ENCODE measurements at places on chromosomes 7 and 10.

- no peak for DNase-seq
These were observed 826 bp downstream of the CHPF2 start for GRCh38 chr7:151232917-151233701.

GRCh38 chr10:77548157-77548556 lies 89.5 kb downstream of the KCNMA1 start:
- DNase-seq, result no peak

DNA sequence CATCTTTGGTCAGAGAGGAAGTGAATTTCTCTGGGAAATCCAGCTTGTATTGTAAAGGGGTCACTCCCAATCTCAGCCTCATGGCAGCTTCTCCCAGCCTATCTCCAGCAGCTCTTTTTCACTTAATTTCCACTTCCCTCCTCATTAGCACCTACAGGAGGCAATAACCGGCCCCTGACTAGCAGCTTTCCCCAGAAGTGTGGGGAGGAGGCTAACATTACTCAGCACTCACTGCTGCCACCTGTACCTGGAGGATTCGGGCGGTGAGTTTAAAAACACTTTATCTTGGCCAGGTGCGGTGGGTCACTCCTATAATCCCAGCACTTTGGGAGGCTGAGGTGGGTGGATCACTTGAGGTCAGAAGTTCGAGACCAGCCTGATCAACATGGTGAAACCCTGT lies 3.8 kb downstream of the NODAL start:
- DNase-seq, result no peak

GRCh38 chr10:102398172-102399020 lies 2.9 kb downstream of the NFKB2 start:
- no peak for DNase-seq

DNA sequence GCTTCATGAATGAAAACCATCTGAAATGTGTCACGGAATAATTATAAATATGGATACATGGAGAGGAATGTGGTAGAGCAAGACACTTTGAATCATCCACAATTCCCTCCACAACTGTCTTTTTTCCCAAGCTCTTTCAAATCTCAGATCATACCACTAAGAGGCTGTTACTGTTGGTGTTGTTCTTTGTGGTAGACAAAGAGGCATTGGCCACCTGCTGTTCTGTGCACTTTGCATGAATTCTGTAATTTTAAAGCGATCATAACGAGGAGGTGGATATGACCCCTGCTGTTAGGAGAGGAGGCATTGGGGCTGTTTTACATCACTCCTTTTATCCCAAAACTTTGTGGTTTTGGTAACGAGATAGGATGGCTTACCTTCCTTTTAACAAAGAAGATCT lies 141.2 kb upstream of the KLF6 start:
- no peak for DNase-seq

GRCh38 chr7:119397156-119397555 lies 875.8 kb upstream of the KCND2 start:
- DNase-seq, result no peak

GRCh38 chr7:154255324-154255723 lies 203.1 kb downstream of the DPP6 start:
- DNase-seq, result no peak

DNA sequence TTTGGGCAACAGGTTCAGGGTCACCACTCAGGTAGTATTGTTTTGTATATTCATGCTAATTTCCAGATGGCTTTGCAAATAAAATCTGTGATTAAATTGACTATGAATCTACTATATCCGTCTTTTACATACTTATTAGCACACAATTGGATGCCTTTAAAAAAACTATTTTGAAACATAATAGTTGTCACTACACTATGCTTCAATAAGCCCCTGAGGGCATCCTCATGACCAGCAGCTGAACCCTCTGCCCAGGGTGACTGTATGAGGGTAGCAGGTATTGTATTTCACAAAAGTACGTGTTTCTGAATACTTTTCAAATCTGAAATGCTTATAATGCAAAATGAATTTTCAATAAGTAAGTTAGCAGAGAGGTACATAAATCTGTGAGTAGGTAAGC lies 97.3 kb downstream of the DNAH11 start:
- DNase-seq, result no peak

DNA sequence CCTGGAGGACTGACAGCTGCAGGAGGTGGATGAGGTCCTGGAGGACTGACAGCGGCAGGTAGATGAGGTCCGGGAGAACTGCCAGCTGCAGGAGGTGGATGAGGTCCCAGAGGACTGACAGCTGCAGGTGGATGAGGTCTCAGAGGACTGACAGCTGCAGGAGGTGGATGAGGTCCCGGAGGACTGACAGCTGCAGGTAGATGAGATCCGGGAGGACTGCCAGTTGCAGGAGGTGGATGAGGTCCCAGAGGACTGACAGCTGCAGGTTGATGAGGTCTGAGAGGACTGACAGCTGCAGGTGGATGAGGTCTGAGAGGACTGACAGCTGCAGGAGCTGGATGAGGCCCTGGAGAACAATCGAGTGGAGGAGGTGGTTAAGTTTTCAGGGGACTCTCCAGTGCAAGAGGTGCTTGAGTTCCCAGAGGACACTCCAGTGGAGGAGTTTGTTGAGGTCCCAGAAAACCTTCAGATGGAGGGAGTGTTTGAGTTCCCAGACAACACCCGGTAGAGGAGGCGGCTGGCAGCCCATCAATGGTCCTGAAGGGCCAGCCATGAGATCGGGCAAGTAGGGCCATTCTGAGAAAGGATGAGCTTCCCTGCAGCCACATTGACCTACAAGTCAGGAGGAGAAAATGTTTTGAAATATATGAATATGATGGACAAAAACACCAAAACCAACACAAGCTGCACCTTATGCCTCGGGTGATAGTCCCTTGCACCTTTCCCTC lies 4.7 kb upstream of the EIF5AL1 start:
- DNase-seq, result no peak

- DNase-seq, result no peak
These were observed 257.6 kb upstream of the GHITM start for GRCh38 chr10:83881661-83882060.

GRCh38 chr7:96719164-96719563 lies 9.5 kb upstream of the SEM1 start:
- no peak for DNase-seq

DNA sequence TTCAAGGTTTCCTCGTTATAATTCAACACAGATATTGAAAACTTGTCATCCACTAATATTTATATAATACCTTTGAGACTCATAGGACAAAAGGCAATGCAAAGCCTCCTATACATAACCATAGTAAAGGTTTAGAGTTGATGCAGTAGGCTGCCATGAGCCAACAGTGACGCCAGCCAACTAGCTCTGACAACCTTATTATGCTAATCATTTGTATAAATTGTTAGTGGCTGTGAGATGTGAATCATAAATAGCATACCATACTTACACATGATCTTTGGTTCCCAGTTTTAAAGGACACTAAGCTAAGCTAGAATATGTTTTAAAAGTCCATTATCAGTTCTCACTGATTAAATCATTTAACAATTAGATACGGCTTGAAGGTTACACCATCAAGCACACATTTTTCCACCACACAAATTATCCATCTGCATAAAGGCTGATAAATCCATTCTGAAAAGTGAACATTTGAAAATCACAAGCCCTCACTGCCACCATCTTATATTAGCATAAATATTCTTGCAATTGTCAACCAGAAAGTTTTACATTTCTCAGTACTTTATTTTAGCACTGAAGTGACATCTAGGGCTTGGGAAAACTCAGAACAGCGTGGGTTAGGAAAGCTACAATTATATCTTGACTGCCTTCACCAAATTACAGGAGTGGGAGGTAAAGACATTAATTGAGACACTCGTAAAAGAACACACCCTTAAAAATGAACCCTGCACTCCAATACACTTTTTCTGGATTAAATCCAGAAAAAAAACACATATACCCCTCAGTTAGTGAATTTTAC lies 30.7 kb downstream of the COA1 start:
- no peak for DNase-seq

- DNase-seq, result no peak
These were observed 186.8 kb downstream of the HGF start for GRCh38 chr7:81583090-81583489.

GRCh38 chr10:26479766-26480492 lies 41.8 kb downstream of the APBB1IP start:
- DNase-seq, result no peak

- no peak for DNase-seq
These were observed 31.1 kb upstream of the SNX13 start for GRCh38 chr7:17971411-17971810.

- DNase-seq, result no peak
These were observed 17.7 kb upstream of the TPK1 start for GRCh38 chr7:144853542-144853941.

- DNase-seq, result no peak
These were observed 30.5 kb downstream of the OGDH start for GRCh38 chr7:44636926-44637325.

DNA sequence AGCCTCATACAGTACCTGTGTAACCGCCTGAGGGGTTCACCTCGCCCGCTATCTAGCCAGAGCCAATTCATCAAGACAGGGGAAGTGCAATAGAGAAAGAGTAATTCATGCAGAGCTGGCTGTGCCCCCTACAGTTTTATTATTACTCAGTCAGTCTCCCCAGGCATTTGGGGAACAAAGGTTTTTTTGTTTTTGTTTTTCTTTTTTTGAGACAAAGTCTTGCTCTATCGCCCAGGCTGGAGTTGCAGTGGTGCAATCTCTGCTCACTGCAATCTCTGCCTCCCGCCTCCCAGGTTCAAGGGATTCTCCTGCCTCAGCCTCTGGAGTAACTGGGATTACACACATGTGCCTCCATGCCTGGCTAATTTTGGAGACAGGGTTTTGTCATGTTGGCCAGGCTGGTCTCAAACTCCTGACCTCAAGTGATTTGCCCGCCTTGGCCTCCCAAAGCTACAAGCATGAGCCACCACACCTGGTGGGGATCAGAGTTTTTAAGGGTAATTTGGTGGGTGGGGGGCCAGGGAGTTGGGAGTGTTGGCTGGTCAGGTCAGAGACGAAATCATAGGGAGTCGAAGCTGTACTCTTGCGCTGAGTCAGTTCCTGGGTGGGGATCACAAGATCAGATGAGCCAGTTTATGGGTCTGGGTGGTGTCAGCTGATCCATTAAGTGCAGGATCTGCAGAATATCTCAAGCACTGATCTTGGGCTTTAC lies 116.5 kb downstream of the MARCHF5 start:
- DNase-seq, result no peak

GRCh38 chr7:55951637-55952351 lies at the start of gene MRPS17:
MRPS17 (plus strand) TSS chr7:55951877; CDS start chr7:55953196, 1,319 bp downstream.
- no peak for DNase-seq

DNA sequence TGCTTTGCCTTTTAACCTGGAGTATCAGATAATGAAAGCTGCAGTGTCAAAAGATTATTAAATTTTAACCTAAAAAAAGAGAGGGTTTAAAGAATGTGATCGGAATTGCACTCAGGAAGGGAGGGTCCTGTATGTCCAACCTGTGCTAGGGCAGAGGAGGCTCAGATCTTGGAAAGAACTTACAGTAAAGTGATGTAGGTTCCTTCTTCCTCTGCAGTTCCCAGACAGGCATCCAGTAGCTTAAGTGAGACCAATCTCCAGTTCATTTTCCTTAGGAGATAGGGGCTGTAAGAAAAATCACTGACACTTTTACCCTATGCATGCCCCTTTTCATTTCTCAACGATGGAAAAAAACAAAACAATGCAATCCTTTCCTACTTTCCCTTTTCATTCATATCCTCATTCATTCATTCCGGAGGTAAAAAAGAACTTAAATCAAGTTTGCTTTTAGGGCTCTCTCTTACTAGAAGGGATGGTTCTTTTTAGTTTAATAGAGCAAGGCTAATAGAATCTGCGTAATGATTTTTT lies 28.3 kb downstream of the EXOC6 start:
- DNase-seq, result no peak

- no peak for DNase-seq
These were observed 625 bp downstream of the RP9 start for GRCh38 chr7:33108554-33109004.

GRCh38 chr10:84429926-84430520 lies 101.6 kb downstream of the CCSER2 start:
- no peak for DNase-seq

DNA sequence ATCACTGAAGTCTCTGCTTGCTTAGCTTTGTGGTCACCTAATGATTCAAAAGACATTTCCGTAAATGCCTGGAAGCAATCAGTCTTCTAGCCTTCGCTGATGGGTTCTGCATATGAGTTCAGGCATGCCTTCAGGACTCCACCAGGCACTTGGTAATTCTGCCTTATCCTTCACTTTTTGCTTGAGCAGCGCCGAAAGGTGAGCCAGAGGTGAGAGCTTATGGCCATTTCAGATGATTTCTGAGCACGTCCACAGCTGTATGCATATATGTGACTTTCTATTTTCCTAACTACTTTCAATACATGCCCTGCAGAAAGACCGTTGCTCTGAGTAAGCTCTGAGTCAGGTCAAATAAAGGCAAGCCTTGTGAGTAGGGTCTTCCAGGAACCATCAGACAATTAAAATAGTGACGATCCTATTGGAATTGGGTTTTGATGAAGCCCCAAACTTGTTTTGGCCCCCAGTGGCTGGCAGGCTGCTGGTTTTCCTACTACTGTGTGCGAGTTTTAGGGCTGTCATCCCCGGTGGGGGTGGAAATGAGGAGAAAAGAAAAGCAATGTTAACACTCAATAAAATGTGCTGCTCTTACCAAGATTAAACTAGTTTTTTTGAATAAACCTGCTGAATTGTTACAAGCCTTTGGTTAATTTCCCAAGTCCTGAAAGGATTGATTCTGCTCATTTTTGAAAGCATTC lies 154.4 kb upstream of the AKR1E2 start:
- DNase-seq, result no peak

- no peak for DNase-seq
These were observed 3.4 kb downstream of the KCNH2 start for GRCh38 chr7:150974468-150975391.

- DNase-seq, result no peak
These were observed 575.3 kb downstream of the IPMK start for GRCh38 chr10:57692255-57692980.

GRCh38 chr7:50663396-50664102 lies 98.3 kb upstream of the DDC start:
- no peak for DNase-seq

DNA sequence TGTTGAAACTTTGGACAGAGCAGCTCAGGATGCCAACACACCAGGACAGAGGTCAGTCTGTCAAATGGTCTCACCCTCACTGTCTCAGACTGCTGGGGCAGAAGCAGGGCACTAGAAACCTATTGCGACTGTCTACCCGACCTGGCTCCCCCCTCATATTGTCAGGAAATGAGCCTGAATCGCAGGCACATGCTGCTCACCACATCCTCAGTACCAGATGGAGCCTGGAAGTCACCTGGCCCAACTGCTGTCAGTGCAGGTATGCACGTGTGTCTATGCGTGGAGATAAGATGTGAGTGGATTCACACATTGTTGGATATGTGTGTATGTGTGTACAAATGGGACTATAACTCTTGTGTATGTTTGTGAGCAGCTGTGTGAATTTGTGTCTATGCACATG lies 3.2 kb upstream of the CDHR1 start:
- DNase-seq, result no peak

All from vagina (tissue), 2 donors.